ENCODE measurements at places on chromosomes 12 and 14.

- no peak for DNase-seq
Measured at GRCh38 chr12:32366714-32367113, 32.6 kb upstream of the FGD4 start.

GRCh38 chr12:119713551-119714031, 45.7 kb downstream of the PRKAB1 start:
- no peak for DNase-seq

DNA sequence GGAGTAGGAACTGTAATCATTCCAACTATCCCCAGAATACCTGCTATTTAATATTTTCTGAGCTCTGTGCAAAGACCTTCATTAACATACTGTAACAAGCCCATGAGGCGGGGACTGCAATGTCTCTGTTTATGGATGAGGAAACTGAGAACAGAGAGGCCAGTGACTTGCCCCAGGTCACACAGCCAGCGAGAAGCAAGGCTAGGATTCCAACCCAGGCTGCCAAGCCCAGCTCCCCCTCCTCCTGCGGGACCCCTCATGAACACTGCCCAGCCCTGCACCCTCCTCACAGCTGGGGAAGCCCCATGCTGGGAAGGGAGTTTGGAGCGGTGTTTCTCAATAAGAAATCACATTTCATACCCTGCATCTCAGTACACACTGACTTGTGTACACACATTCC, 10.9 kb downstream of the HVCN1 start:
- DNase-seq = no peak

DNA sequence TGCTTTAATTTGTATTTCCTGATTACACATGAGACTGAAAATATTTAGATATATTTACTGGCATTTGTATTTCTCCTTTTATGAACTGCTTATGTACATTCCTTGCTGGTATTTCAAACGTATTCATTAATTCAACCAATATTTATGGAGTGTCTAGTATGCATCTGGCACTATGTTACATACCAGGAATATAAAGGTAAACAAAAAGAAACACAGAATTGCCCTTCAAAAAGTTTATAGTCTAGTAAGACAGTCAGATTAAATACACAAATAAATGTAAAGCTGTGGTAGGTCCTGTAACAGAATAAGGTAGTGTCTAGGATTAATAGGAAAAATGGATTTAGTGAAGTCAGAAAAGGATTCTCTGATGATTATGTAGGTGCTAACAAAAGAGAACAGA, 87.5 kb downstream of the PPP1R12A start:
- DNase-seq = no peak

- DNase-seq = no peak
Measured at GRCh38 chr12:132638541-132639408, 20.2 kb downstream of the P2RX2 start.

DNA sequence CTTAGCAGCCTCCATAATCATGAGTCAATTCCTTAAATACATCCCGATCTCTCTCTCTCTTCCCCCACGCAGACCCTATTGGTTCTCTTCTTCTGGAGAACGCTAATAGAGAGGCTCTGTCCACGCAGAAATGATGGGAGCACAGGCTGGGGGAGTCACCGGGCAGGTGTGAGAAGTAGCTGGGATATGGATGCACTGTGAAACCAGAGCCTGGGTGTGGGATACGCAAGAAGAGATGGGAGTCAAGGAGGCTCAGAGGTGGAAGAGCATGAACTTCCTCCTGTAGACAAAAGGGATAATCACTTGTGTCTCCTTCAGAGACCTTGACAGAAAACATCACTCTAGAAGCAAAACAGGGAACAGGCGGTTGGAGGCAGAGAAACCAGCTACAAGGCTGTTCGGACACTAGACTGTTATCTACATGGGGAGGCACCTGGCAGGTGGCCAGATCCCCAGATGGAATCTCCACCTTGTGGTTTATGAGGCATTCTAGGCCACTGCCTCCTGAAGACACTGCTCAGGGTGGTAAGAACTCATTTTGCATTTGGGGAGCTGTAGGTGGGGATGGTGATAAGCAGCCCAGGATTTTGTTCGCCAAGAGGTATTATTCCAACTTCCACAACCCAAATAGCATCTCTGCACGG, 7.2 kb upstream of the SELPLG start:
- DNase-seq = no peak

DNA sequence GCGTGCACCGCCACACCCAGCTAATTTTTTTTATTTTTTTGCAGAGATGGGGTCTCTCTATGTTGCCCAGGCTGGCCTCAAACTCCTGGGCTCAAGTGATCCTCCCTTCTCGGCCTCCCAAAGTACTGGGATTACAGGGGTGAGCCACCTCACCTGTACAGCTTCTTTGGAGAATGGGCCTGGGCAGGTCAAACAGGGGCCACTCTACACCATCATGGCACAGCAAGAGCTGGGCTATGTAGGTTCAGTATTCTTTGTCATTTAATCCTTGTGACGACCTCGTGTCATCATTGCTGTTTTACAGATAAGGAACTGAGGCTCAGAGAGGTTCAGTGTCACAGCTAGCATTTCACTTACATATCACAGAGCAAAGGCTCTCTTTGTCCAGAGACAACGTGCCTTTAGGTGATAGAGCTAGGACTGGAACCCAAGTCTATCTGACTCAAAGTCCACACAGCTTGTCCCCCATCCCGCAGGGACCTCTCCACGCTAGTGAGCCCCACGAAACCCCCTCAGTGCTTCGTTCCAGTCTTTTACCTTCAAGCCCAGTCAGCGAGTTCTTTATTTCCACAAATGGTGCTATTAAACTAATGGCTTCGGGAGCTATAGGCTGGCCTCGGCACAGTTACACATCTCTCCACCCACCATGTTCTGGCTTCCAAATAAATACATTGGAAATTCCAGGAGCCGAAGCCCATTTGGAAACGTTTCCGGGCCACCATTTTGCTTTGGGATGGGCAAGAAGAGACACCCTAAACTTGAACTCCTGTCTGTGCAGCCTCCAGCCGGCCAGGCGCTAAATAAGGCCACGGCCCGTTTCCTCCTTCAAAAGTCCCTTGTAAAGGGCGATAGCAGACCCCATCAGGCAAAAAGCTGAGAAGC, 660 bp upstream of the MAP1LC3B2 start:
- no peak for DNase-seq

DNA sequence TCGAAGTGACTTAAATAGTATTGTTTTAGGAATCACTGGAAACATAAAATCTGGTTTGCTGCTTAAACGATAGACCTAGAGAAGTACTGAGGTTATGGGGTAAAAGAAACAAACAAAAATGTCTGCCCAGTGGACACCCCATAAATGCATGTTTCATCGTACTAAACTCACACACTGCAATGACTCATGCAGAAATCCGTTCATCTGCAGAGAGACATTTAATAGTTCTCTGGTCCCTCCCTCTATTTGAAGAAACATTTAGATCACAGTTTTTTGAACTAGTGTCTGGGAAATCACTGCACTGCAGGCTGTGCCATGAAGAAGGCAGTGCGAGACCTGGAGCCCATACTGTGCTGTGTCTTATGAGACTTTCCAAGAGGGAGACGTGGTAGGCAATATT, 25.5 kb downstream of the SLC17A8 start:
- no peak for DNase-seq

- no peak for DNase-seq
Measured at GRCh38 chr12:114767906-114768722, 84.1 kb upstream of the TBX3 start.

DNA sequence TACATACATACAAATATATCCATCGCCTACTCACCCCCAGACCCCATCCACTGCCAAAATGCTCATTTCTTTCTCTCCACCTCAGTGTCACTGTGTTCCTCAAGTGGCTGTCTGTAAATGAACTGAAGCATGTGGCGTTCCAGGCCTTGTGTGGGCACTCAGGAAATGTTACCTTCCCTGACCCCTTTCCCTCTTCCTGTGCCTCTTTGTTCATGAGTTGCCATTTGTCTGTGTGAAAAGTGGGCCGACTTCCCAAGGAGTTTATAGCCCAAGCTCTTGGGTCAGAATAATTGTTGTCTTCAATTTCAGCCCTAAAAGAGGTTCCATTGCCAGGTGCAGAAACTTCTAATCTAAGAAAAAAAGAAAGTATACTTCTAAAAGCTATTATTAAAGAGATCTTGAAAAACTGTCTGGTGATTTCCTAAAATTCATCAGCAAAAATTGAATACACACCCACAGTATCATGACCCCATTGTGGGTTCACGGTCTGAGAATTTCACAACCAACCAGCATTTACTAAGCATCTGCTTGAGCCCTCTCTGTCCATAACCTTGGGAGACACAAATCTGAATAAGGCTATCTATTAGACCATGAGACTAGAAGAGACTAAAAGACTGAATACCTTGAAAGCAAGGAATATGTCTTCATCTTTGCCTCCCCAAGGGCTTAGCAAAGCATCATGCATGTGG, 201.4 kb upstream of the EEA1 start:
- no peak for DNase-seq

Measured in fibroblast of skin of left biceps (primary cell).